ENCODE measurements at places on chromosomes 13 and 19.
A peak's percentile ranks its signal among the peaks of the same experiment; 100 is the strongest.

DNA sequence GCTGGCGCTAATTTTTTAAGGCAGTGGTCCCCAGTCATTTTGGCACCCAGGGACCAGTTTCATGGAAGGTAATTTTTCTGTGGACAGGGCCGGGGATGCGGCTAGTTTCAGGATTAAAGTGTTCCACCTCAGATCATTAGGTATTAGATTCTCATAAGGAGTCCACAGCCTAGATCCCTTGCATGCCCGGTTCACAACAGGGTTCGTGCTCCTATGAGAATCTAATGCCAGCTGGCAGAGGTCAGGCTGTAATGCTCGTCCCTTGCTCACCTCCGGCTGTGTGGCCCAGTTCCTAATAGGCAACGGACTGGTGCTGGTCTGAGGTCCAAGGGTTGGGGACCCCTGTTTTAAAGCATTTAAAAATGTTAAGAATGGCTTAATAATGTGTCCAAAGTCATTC is 54.1 kb downstream of the GPC6 start:
- DNase-seq: no peak

DNA sequence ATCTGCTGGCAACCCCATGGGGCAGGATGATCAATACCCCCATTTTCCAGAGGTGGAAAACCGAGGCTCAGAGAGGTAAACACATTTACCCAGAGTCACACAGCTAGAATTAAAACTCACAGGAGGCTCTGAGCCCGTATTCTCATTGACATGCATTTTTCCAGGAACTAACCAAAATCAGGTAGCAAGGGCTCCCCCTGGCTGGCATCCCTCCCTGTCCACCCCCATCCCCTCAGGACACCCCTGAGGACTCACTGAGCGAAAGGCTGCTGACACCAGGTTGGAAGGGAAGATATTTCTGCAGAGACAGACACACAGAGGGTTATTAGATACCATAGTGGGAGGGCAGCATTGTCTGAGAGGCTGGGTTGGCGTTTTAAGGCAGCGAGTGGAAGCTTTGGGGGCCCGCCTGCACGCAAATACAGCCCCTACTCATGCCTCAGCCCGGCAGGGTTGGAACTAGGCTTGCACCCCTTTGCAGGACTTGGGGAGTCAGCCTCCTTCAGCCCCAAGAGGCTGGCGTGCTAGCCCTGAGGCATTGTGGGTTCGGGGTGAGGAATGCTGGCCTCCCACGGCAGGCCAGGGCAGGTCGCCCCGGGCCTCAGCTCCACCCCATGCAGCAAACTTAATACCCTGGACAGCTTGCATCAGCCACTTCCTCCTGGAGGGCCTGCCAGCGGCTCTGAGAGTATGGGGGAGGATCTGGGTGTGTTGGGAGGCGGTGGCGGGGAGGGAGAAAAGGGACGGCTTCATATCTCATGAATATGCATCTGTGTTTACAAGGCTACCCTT is 3.9 kb downstream of the SLC1A5 start:
- DNase-seq: peak; percentile 41

DNA sequence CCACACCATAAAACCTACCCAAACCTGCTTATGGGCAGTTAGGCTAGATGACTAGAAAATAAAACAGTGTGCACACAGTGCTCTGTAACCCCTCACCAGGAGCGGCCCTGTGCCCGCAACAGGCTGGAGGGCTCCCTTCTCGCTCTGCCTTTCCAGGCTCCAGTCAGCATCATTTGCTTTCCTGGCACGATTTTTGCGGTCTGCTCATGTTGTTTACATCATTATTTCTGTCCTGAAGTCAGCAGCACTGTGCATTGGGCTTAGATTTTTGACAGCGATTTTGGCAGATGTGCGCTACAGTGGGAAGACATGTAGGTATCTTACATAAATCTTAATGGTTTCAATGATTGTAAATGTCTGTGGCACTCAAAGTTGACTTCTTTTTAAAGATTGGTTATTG is 344.0 kb downstream of the MTUS2 start:
- no peak for DNase-seq

GRCh38 chr13:21014502-21015170 is 46.8 kb downstream of the LATS2 start:
- no peak for DNase-seq

DNA sequence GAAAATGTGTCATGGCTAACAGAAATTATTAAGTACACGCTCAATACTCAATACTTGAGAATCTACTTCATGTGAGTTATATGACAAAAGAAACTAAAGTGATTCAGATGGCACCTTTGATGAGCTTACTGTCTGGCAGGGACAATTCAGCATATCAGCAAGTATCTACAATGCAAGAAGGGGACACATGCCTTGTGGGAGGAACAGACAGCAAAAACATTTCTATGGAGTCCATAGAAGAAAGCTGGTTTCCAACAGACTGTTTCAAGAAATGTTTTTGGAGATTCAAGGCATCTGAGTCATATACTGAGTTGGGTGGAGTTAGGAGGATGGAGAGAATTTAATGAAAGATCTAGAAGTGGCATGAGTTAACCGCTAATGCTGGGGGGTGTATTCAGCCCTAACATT is 54.7 kb downstream of the MBNL2 start:
- no peak for DNase-seq

DNA sequence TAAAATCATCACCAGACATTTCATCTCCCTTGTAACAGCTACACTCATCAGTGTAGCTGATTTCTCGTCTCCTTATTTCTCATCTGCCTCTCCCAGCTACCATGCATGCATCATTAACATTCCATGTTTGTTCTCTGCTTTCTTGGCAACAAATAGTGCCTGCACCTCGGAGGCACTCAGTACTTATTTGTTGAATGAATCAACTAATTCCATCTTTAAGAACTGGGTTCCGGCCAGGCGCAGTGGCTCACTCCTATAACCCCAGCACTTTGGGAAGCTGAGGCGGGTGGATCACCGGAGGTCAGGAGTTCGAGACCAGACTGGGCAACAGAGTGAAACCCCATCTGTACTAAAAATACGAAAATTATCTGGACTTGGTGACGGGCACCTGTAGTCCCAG is 63.9 kb upstream of the GTF3A start:
- no peak for DNase-seq

- DNase-seq: no peak
Measured at GRCh38 chr13:80199585-80200292, 141.2 kb downstream of the SPRY2 start.

DNA sequence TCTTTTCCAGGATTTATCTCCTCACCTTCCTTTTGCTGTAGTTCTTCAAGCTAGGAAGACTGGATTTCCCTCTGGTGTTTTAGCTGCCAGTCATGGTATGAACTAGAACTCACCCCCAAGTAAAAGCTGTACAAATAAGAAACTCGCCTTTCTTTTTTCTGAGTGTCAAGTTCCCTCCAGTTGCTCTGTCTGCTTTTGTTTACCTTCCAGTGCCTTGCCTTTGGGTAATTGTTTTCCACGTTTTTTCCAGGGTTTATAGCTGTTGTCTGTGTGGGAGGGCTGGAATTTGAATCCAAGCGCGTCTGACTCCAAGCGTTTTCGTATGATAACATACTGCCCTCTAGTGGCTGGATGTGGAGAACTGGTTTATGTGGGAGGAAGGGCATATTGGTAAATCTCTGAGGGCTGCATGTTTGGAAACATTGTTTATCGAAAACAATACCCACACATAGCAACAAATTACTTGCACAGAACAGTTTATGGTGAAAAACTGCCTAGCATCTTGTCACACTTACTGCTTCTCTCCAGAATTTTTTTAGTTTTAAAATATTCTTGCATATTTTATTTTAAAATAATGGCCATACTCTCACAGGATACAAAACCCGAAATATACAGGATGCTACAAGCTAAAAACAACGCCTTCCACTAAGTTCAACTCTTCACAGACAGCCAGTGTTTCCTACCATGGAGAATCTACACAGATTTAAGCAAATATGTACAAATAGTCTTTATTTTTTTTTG is 19.2 kb downstream of the RCN3 start:
- DNase-seq: peak; percentile 51

DNA sequence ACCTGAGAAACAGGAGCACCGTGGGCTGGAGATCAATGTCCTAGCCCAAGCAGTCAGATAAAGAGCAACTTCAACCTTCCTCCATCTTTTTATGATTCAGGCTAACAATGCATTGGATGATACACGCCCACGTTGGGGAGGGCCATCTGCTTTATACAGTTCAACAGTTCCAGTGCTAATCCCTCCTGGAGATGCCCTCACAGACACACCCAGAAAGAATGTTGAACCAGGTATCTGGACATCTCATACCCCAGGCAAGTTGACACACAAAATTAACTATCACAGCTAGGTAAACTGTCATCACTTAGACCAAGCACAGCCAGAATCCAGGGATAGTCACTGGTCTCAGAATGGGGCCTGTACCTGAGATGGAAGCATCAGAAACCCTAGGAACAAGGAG is 20.6 kb upstream of the SERPINE3 start:
- DNase-seq: no peak

DNA sequence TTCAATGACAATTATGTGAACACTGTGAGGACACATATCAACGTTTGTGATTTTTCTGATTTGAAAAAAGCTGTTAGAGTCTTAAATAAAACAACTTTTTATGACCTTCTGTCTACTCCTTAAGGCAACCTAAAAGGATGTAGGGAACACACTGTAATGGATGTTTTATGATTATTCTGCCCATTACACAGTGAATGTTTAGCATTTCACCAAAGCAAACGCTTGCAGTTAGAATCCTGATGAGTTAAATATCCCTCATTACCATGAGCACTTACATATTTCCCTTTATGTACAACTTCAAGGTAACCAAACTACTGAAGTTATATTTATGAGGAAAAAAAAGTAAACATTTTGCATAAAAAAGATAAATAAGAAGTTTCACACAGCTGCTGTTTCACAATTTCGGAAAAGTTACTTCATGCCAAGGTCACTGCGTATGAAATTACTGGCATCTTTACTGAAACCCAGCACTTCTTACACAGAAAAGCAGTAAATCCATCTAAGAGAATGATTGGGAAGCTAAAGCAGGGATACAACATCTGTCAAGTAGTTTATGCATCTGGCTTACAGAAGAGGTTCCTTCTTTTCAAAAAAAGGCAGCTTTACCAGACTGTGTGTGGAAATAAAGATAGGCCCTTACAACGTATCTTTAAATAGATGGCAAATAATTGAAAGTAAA is 733.7 kb upstream of the ATXN8OS start:
- no peak for DNase-seq

DNA sequence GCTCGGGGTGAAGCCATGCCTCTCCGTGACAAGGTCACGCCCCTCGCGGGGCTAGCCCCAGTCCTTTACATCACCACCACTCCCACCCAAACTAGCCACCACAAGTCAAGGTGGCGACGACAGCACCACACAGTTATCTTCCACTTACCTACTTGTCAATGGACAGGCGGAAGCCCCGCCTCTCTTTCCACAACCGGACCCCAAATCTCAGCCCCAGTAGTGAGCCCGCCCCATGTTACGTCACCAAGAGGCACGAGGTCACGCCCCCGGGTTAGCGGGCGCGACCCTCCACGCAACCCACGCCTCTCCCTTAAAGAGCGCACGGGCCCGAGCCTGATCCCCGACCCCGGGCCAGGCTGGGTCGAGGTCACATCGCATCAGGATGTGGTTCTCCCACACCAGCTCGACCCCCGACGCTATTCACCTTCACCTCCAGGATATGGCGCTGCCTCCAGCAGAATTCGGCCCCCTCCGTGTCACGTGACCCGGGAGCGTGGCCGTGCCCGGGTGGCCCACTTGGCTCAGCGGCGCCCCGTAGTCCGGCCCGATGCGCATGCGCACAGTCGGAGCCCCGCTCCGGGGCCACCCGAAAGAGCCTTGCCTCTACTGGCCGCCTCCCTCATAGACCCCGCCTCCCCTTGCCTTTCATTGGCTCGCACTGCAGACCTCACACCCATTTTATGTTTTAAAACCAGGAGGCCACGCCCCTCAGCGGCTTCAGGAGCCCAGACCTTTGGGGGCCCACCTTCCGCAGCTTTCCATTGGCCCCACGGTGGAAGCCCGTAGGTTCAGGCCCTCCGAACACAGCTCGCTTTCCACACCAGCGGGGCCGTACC is 18.2 kb downstream of the SYDE1 start:
- peak; percentile 96 for DNase-seq

GRCh38 chr13:24022568-24022967 is 125.3 kb upstream of the C1QTNF9B start:
- no peak for DNase-seq

- no peak for DNase-seq
Measured at GRCh38 chr13:96900986-96901385, 93.3 kb downstream of the OXGR1 start.

- no peak for DNase-seq
Measured at GRCh38 chr13:112448621-112449544, 72.7 kb downstream of the SPACA7 start.

DNA sequence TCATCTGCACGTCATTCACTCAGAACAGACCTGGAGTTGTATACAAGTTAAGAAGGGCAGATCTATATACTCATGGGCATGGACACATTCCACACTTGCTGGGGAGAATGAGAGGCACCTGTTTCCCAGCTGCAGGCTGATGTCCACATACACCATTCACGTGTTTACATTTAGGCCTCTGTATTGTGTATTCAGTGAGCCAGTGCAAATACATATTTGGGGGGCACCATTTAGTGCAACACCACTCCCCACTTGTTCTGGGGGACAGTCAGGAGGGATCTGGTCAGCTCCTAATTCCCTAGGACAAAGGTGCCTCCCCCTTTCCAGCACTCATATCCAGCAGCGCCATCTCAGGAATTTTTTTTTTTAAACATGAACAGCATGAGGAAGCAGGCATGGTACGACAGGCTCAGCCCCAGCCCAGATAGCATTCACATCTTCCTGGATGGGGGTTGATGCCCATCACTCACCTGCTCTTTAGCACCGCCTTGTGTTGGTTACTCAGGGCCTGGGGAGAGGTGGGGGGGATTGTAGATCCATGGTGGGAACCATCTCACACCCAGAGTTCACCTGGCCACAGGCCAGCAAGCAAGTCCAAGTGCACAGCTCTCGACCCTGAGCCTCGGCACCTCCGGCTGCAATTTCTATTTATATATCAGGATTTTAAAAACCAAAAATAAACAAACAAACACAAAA is 56.9 kb upstream of the ZNF254 start:
- DNase-seq: no peak

DNA sequence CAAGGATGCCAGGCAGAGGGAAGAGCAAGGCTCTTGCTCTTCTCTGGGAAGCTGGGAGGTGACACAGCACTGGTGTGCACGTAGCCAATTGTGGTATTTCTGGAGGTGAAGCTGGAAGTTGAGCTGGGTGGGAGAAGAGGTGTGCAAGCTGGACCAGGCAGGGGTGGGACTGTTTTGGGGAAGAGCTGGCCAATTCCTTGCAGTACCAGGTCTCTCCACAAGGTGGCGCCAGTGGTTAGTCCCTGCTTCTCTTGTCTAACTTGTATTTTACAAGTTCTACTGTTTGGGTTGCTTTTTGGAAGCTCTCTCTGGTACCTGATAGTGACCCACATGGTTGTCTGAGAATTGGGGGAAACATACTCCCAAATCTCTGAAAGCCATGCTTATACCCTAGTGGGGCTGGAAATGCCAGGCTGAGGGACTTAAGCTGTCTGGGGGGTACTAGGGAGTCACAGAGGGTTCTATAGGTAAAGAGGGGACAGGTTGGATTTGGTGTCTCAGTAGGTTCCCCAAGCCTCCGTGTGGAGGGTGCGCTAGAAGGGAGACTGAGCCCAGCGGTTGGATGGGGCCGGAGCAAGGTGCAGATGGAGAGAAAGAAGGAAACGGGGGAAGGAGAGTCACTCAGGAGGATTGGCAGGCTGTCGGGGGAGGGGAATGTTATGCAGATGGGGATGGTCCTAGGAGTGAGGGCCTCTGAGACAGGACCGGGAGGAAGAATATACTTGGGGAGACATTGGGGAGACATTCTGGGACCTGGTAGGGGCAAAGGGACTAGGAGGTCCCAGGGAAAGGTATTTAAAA is 3.0 kb downstream of the HPN start:
- DNase-seq: peak; percentile 48

GRCh38 chr19:47749326-47749725 is 4.0 kb downstream of the NOP53 start:
- DNase-seq: no peak

- DNase-seq: no peak
Measured at GRCh38 chr13:33764716-33765115, 53.2 kb upstream of the RFC3 start.
